Testis (tissue), 5 donors: ENCODE measurements at places on chromosomes 1 and 21. TPM values are rescaled to one million over a fixed set of nuclear protein-coding genes. Genes with fewer than 3 reads are reported as not detected.
A peak's percentile ranks its signal among the peaks of the same experiment; 100 is the strongest.

- H3K36me3 ChIP-seq: no peaks in the 10 kb centered on the region
- H3K27ac ChIP-seq: no peak overlapping the region
- H3K27me3 ChIP-seq: no peaks in the 10 kb centered on the region
- no peaks in the 10 kb centered on the region for H3K4me1 ChIP-seq
Measured at GRCh38 chr1:2486558-2486957, 10.5 kb downstream of the PLCH2 start.

- no peak overlapping the region for H3K4me3 ChIP-seq
- no peak for DNase-seq
- no peak overlapping the region for H3K27ac ChIP-seq
- H3K36me3 ChIP-seq: no peaks in the 10 kb centered on the region
- peaks cover 32% of the 10 kb centered on the region for H3K4me1 ChIP-seq
Measured at GRCh38 chr1:171655746-171656116, 3.2 kb upstream of the MYOC start.

GRCh38 chr1:12166834-12167492 is at the start of gene TNFRSF1B:
TSS of gene TNFRSF1B (plus strand) at chr1:12166991. CDS start at chr1:12167092, 101 bp downstream.
- DNase-seq: peak; percentile 59
- peak within 1 kb of the TSS; percentile 64 for H3K4me3 ChIP-seq
- H3K36me3 ChIP-seq: no peaks in the 10 kb centered on the region
- peak within 1 kb of the TSS; percentile 68 for H3K27ac ChIP-seq
- H3K4me1 ChIP-seq: peaks cover 6% of the 10 kb centered on the region

GRCh38 chr1:168271636-168272035 is 9.0 kb upstream of the TBX19 start:
- no peak overlapping the region for H3K27ac ChIP-seq
- DNase-seq: no peak
- H3K27me3 ChIP-seq: no peaks in the 10 kb centered on the region
- H3K4me3 ChIP-seq: no peak overlapping the region
- no peaks in the 10 kb centered on the region for H3K36me3 ChIP-seq

GRCh38 chr1:202068596-202068995 is 54.1 kb upstream of the GPR37L1 start:
- H3K27ac ChIP-seq: no peak overlapping the region
- H3K36me3 ChIP-seq: no peaks in the 10 kb centered on the region
- H3K27me3 ChIP-seq: no peaks in the 10 kb centered on the region
- H3K4me1 ChIP-seq: no peaks in the 10 kb centered on the region

- no peak overlapping the region for H3K4me3 ChIP-seq
- no peak overlapping the region for H3K27ac ChIP-seq
- H3K27me3 ChIP-seq: no peaks in the 10 kb centered on the region
- H3K36me3 ChIP-seq: no peaks in the 10 kb centered on the region
- H3K4me1 ChIP-seq: no peaks in the 10 kb centered on the region
Measured at GRCh38 chr1:56194701-56195300, 384.6 kb downstream of the PLPP3 start.

GRCh38 chr1:31637915-31638673 is 6.6 kb downstream of the PEF1 start:
- H3K4me3 ChIP-seq: no peak overlapping the region
- no peak overlapping the region for H3K27ac ChIP-seq
- no peaks in the 10 kb centered on the region for H3K36me3 ChIP-seq

DNA sequence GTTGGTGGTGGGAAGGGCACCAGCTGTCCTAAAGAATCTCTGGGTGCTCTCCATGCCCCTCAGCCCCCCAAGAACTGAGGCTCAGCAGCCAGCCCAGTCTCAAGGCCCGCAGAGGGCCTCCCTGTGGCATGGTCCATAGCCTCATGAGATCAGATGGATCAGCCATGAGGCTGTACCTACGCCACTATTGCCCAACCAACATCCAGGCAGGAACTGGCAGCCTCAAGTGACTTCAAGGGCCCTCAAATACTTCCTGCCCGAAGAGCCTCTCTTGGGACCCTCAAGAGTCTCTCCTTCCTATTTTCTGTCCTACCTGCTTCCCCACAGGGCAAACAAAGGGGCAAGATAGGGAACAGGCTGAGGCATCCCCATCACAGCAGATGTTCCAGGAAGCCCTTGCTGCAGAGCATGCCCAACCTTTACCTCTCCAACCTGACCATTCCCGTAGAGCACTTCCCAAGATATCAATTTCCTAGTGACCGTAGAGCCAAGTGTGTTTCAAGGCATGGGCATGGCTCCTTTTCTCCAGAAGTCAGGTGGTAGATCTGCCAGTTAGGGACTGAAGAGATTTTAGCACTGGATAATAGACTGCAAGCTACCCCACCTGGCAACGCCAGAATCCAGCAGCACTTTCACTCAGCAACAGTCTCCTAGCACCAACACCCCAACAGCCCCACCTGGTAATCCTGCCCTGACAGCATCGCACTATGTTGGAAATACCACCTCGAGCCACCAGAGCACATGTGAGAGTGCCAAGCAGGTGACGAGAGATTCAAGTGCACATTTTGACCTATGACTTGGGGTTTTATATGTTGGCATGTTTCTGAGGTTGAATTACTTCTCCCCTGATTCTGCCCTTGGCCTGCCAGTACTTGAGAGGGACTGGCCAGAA is 13.7 kb upstream of the MFSD2A start:
- DNase-seq: no peak
- H3K27ac ChIP-seq: no peak overlapping the region
- H3K27me3 ChIP-seq: no peaks in the 10 kb centered on the region
- no peak overlapping the region for H3K4me3 ChIP-seq
- H3K36me3 ChIP-seq: no peaks in the 10 kb centered on the region

DNA sequence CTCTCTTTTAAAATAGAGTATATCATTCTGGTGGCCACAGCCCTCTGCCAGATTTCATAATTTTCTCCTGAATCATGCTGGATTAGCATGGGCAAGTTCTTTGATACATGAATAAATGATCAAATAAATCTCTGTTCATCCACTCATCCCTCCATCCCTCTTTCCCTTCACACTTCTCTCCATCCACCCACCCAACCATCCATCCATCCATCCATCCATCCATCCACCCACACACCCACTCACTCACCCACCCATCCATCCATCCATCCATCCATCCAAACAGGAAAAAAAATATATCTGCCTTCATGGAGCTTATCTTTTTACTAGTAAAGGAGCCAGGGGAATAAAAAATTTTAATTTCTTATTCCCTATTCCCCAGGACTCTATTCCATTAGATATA is 49.3 kb downstream of the URB2 start:
- H3K27ac ChIP-seq: no peak overlapping the region
- H3K4me3 ChIP-seq: no peak overlapping the region
- no peaks in the 10 kb centered on the region for H3K36me3 ChIP-seq
- no peaks in the 10 kb centered on the region for H3K4me1 ChIP-seq

GRCh38 chr1:66371233-66372005 is 162.5 kb upstream of the SGIP1 start:
- H3K4me1 ChIP-seq: peaks cover 16% of the 10 kb centered on the region
- H3K4me3 ChIP-seq: no peak overlapping the region
- no peak for DNase-seq
- H3K27ac ChIP-seq: peak overlapping the region; percentile 16
- H3K27me3 ChIP-seq: no peaks in the 10 kb centered on the region
- H3K36me3 ChIP-seq: no peaks in the 10 kb centered on the region

- no peak overlapping the region for H3K27ac ChIP-seq
- no peak overlapping the region for H3K4me3 ChIP-seq
- H3K4me1 ChIP-seq: no peaks in the 10 kb centered on the region
- DNase-seq: no peak
- no peaks in the 10 kb centered on the region for H3K36me3 ChIP-seq
Measured at GRCh38 chr1:219152751-219153150, 20.9 kb upstream of the LYPLAL1 start.

DNA sequence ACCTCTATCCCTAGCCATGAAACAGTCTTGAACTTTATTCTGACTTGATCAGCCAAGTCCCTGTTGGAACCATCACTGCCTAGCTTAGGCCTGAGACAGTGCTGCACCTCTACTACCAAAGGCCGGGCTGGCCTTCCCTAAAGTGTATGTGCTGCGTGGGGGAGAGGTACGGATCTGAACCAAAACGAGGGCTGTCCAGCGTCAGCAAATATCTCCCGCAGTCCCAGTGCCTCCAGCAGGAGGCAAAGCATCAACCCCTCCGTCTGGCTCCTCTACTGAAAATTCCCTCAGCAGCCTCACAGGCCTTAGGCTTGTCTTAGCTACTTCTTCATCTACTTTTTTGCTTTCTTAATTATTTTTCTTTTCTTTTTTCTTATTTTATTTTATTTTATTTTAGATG is 33.3 kb upstream of the KIF26B start:
- no peak for DNase-seq
- no peaks in the 10 kb centered on the region for H3K4me1 ChIP-seq

DNA sequence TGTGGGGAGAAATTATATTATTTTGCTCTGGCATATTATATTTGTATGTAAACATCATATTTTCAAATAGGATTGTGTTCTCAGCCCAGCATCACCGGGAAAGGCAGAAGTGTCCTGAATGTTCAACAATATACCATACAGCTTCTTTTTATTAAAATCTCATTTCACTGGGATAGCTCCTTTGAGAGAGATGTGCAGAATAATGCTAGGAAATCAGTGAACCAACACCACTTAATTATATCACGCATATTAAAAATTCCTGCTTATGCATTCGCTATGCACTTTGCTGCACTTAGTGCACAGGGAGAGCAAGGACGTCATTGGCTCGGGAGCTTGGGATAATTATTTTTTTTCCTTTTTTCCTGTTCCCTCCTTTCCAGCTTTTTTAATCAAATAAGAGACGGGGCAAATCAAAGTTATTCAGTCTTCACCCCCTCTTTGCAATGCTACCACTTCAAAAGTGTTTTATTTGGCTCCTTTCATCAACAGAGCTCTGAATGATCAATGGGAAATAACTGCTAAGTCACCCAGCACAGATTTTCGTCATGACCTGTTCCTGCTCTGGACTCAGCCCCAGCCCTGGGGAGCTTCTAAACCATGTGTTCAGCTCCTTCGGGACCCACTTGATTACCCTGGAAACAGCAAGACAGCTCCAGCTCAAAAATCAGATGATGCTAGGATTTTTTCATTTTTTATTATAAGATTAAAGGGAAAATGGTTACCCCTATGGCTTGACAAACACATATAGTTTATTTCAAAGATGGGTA is 165.5 kb upstream of the DUSP10 start:
- no peaks in the 10 kb centered on the region for H3K27me3 ChIP-seq
- no peak overlapping the region for H3K27ac ChIP-seq
- DNase-seq: no peak
- H3K36me3 ChIP-seq: no peaks in the 10 kb centered on the region
- no peaks in the 10 kb centered on the region for H3K4me1 ChIP-seq
- no peak overlapping the region for H3K4me3 ChIP-seq

GRCh38 chr1:211339631-211340041 is 13.0 kb downstream of the TRAF5 start:
- H3K27me3 ChIP-seq: no peaks in the 10 kb centered on the region
- no peak for DNase-seq
- no peak overlapping the region for H3K4me3 ChIP-seq
- no peaks in the 10 kb centered on the region for H3K4me1 ChIP-seq

- H3K27me3 ChIP-seq: no peaks in the 10 kb centered on the region
- no peak for DNase-seq
- H3K27ac ChIP-seq: no peak overlapping the region
- no peaks in the 10 kb centered on the region for H3K4me1 ChIP-seq
- H3K36me3 ChIP-seq: no peaks in the 10 kb centered on the region
Measured at GRCh38 chr1:152926091-152926490, 17.7 kb downstream of the IVL start.

- H3K27ac ChIP-seq: no peak overlapping the region
- H3K4me1 ChIP-seq: no peaks in the 10 kb centered on the region
- H3K36me3 ChIP-seq: no peaks in the 10 kb centered on the region
- DNase-seq: no peak
Measured at GRCh38 chr21:39258207-39258606, 55.2 kb downstream of the BRWD1 start.

GRCh38 chr1:42369471-42369870 is 11.1 kb upstream of the RIMKLA start:
- H3K4me1 ChIP-seq: no peaks in the 10 kb centered on the region
- no peaks in the 10 kb centered on the region for H3K27me3 ChIP-seq
- H3K27ac ChIP-seq: no peak overlapping the region
- H3K36me3 ChIP-seq: no peaks in the 10 kb centered on the region
- no peak overlapping the region for H3K4me3 ChIP-seq

DNA sequence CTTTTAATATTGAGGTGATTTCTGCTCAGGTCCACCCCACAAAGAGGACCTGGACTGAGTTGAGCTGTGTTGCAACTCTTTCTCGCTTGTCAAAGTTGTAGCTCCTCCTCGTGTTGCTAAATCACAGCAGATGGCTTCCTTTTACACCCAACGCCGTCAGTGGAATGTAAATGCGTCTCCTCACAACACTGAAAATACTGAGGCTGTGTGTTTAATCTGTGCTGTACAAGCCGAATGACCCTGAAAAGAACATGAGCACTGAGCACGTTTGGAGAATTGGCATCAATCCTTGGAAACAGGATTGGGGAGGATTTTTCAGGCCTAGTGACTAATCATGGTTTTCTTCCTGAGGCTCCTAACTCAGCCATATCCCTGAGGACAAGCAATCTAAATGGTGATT is 196.0 kb downstream of the CRB1 start:
- H3K27ac ChIP-seq: peak overlapping the region; percentile 31
- H3K4me3 ChIP-seq: no peak overlapping the region
- H3K36me3 ChIP-seq: no peaks in the 10 kb centered on the region
- H3K4me1 ChIP-seq: peaks cover 20% of the 10 kb centered on the region
- H3K27me3 ChIP-seq: no peaks in the 10 kb centered on the region

LCE1B gene
- not detected for total RNA-seq

CELA3B gene
- total RNA-seq: not detected

GPR153 gene
- total RNA-seq: 6.3 TPM

NBPF20 gene
- total RNA-seq: 8.4 TPM

TMEM201 gene
- 36.2 TPM for total RNA-seq

SNX7 gene
- 32.0 TPM for total RNA-seq

TEX38 gene
- 362 TPM for total RNA-seq

KRTAP12-2 gene
- total RNA-seq: 0.79 TPM

GPR89A gene
- 41.1 TPM for total RNA-seq

DRAXIN gene
- 0.79 TPM for total RNA-seq

RRAGC gene
- total RNA-seq: 25.2 TPM

DMRTB1 gene
- total RNA-seq: 51.8 TPM

CACHD1 gene
- 8.3 TPM for total RNA-seq

C1QC gene
- total RNA-seq: 36.8 TPM

SPRR1A gene
- not detected for total RNA-seq
